ENCODE measurements at places on chromosomes 4 and X. TPM values are rescaled to one million over a fixed set of nuclear protein-coding genes. Genes with fewer than 3 reads are reported as not detected.

DNA sequence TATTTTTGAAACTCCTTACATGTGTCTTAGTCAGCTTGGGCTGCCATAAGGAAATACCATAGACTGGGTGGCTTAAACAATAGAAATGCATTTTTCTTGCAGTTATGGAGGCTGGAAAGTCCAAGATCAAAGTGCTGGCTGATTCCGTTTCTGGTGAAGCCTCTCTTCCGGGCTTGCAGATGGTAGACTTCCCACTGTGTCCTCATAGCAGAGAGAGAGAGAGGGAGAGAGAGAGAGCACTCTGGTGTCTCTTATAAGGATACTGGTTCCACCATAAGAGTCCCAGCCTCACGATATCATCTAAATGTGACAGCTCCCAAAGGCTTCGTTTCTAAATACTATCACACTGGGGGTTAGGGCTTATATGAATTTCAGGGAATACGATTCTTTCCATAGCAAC, 39.7 kb downstream of the ENPEP start:
- ATAC-seq: no peak

- no peak for ATAC-seq
These were observed 152.5 kb downstream of the NR3C2 start for GRCh38 chr4:148289740-148290139.

GRCh38 chr4:94369046-94369445, 26.4 kb upstream of the HPGDS start:
- no peak for ATAC-seq

- no peak for ATAC-seq
These were observed 44.3 kb upstream of the FAM47C start for GRCh38 chrX:36963852-36964251.

- no peak for ATAC-seq
These were observed 34.2 kb downstream of the ZFYVE28 start for GRCh38 chr4:2384245-2384644.

Gene HTRA3
- total RNA-seq: 0.50 TPM

Gene HSD17B13
- 0.78 TPM for total RNA-seq

Gene XG
- total RNA-seq: 2.1 TPM

All from motor neuron (in vitro differentiated cells).